ENCODE measurements at places on chromosomes 5 and 9. TPM values are rescaled to one million over a fixed set of nuclear protein-coding genes. Genes with fewer than 3 reads are reported as not detected.

GDNF gene
- total RNA-seq = not detected

FGD3 gene
- not detected for total RNA-seq

NEUROG1 gene
- total RNA-seq = not detected

PALM2AKAP2 gene
- total RNA-seq = 0.09 TPM

LECT2 gene
- not detected for total RNA-seq

CD14 gene
- 0.09 TPM for total RNA-seq

All from endothelial cell of coronary artery (primary cell).